ENCODE measurements at places on chromosomes 3 and 15.

DNA sequence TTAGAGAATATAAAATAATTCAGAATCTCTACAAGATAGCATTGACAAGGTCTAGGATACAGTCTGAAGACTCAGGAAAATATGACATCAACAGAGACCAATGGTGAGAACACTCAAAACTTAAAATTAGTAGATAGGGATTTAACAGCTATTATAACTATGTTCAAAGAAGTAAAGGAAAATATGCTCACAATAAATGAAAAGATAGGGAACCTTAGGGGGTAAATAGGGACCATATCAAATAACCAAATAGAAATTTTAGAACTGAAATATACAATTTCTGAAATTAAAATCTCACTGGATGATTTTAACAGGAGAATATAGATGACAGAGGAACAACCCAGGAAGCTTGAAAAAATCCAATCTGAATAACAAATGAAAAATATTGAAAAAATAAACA is 31.8 kb upstream of the IGF2BP2 start:
- DNase-seq: no peak

GRCh38 chr15:83243634-83244033 is 36.0 kb upstream of the HDGFL3 start:
- DNase-seq: no peak

GRCh38 chr3:24968036-24968435 is 460.0 kb upstream of the RARB start:
- no peak for DNase-seq

- no peak for DNase-seq
Observed at GRCh38 chr3:64743156-64743886, 55.5 kb upstream of the ADAMTS9 start.

GRCh38 chr15:85770096-85771041 is 24.4 kb downstream of the KLHL25 start:
- DNase-seq: no peak

DNA sequence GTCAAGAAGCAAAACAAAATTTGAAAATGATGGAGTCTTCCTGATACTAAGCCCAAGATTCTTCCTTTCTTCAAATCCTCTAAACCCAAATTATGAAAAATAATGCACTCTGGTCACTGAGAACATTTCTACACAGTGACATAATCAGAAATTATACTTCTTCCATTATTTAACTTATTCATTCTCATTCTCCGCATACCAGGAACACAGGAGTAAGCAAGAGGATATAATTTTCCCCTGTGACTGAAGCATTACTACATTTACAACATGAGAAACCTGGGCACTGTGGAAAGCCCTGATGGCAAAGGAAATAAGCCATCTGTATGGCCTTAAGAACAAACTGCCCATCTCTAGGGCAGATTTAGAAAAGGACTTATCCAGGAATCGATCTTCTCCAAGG is 47.0 kb downstream of the EXD1 start:
- DNase-seq: no peak

- DNase-seq: no peak
Observed at GRCh38 chr3:59142556-59142955, 92.7 kb upstream of the CFAP20DC start.
